Activated CD4-positive, CD25-positive, alpha-beta regulatory T cell (primary cell): ENCODE measurements at places on chromosomes 4 and X.

GRCh38 chrX:39910651-39911050, 187.1 kb downstream of the BCOR start:
- no peak for DNase-seq

DNA sequence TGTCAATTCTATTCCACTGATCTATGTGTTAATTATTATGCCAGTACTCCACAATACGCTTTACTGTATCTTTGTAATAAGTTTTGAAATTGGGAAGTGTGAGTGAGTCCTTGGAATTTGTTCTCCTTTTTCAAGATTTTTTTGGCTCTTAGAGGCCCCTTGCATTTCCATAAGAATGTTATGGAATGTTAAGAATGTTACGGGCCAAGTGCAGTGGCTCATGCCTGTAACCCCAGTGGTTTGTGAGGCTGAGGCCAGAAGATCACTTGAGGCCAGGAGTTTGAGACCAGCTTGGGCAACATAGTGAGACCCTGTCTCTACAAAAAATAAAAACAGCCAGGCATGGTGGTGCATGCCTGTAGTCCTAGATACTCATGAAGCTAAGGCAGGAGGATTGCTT, 167.6 kb upstream of the CXorf66 start:
- no peak for DNase-seq

DNA sequence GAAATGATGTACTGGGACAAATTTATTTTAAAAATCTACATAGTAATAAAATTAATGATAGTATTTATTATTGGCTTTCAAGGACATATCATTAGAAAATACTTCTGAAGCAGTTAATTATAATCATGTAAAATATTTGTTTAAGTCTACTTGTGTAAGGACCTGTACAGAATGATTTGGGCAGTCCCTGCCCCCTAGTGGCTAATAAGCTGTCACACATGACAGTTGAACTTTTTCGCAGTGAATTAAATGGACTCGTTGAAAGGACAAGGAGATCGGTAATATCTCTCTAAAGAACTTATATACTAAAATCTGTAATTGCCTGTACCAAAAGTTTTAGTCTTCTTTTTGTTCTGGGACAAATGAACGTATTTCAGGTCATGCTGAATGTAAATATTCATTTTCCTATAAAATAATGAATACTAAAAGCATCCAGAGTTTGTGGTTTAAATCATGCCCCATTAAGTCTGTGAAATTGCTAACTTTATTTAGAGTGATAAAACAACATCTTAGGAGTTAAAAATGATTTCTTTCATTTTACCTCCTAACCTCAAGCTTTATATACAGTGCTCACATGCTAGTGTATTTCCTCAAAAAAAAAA, 13.6 kb downstream of the EXOC1 start:
- DNase-seq = no peak

DNA sequence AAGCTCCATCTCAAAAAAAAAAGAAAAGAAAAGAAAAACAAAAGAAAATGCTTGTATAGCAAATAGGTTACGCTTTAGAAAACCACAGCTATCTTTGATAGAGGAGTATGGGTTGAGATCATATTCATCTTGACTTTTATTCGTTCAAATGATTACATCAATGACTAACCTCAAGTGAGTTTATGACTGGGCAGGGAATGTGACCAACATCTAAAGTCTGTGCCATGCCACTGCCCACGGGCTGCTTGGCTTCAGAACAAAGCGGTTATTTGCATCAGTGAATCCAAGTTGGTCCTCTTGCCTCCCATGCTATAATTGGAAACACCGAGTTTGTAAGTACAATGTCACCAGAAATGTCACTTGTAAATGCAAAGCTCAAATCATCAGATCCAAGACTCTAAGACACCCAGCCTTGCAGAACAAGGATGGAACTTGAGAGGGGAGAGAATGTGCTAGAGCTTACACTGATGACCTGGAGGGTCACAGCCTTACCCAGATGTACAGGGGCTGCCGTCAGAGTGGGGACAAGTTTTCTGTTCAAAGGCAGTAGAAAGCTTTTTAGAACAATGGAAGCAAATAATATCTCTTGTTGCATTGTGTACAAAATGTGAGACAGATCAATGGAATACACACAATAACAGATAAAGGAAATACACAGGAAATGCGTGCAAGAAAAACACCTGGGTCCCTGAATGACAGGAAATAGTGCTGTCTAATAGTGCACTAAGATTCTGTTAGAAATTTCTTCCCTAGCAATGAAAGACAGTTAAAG, 8.4 kb upstream of the OPN1LW start:
- DNase-seq = no peak

DNA sequence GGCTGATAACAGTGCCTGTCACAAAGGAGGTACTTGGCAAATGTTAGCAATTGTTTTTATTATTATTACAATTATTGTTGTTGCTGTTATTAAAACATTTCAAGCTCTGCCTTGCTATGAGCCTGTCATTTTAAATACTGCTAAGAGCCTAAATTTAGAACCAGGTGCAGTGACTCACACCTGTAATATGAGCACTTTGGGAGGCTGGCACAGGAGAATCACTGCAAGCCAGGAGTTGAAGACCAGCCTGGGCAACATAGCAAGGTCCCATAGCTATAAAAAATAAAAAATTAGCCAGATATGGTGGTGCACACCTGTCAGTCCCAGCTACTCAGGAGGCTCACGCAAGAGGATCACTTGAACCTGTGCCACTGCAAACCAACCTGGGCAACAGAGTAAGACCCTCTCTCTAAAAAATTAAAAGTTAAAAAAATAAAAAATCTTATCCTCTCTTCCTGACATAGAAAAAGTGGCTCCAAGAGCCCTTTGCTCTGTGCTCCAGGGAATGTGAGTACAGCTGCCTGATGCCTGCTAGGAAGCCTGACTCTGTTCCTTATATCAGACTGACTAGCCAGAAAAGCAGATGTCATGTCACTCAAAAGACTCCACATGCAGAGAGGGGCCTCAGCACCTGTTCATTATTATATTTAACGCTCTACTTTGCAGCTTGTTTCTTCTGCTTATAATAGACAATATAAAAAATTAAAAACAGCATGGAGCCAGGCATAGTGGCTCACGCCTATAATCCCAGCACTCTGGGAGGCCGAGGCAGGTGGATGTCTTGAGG, 234.0 kb downstream of the OPHN1 start:
- no peak for DNase-seq

GRCh38 chrX:54808109-54808604, 612 bp downstream of the MAGED2 start:
- DNase-seq = peak; percentile 22

- DNase-seq = no peak
Observed at GRCh38 chr4:81796790-81797528, 325.3 kb upstream of the RASGEF1B start.

- no peak for DNase-seq
Observed at GRCh38 chrX:30414144-30414543, 105.0 kb upstream of the NR0B1 start.

DNA sequence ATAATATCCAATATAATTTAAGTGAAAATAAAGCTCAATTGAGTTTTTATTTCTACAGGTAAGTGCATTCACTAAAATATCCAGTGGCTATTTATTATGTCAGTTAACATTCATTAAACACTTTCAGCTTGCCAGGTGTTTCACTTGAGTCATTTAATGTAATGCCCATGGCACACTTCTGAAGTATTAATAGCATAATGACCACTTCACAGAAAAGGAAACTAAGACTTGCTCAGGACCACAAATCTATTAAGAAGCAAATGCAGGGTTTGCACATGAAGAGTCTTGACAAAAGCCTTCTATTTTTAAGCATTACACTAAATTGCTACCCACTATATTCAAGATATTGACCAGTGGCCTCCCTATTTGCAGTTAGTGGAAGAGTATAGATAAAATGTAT, 612.7 kb downstream of the KCTD8 start:
- DNase-seq = no peak

- no peak for DNase-seq
Observed at GRCh38 chrX:110341189-110342035, 17.2 kb upstream of the RTL9 start.

GRCh38 chrX:56812515-56813105, 83.6 kb downstream of the NBDY start:
- DNase-seq = no peak

DNA sequence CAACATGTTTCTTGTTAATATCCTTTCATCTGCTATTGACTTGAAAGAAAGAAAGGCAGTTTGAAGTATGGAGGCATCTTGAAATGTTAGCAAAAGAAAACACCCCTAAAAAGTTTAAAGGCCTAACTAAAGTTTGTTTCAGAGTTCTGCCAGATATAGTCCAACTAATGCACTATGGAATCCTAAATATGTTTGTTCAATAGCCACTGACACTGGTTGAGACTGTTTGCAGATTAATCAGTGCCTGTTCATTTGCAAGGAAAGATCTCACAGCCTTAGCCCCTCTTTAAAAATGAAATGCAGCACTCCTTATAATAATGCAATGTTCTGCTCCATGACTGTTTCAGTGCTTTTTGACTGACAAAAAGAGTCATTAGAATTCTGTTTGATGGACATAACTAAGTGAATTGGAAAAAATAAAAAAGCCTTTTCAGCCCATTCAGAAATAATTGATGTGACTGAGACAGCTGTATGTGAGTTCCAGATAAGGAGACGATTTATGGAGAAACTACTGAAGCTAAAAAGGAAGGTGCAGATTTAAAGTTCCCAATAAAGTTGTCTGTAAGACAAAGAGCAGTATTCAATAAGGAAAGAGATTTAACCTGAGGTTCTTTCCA, 192.0 kb downstream of the PCDH7 start:
- DNase-seq = no peak

- DNase-seq = no peak
Observed at GRCh38 chr4:53852343-53852742, 212.1 kb downstream of the CHIC2 start.

- DNase-seq = no peak
Observed at GRCh38 chrX:40805404-40805803, 70.1 kb upstream of the MED14 start.

DNA sequence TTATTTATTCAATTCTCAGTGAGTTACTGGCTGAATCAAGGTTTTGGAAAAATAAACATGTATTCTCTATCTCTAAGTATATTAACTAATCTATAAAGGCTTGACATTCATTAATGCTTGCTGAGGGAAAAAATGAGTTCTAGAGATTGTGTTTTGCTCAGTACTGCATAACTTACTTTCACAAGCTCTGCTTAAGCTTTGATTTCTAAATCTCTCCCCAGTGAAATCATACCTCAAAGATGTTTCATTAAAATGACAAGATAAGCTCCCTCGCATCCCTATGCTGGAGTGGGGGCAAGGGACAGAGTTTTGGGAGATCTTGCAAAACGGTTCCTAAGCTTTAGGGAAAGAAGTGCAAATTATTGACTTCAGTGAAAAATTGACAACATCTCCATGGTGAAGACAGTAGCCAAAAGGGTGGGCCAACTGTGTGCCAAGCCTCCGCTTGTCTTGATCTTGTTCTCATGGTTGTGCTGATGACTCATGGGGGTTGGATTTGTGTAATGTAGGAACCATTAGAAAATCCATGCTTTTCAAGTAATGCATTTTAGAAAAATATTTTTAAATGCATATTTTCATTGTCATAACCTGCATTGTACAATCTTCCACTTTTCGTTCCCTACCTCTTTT, 521.4 kb downstream of the RPA4 start:
- no peak for DNase-seq

DNA sequence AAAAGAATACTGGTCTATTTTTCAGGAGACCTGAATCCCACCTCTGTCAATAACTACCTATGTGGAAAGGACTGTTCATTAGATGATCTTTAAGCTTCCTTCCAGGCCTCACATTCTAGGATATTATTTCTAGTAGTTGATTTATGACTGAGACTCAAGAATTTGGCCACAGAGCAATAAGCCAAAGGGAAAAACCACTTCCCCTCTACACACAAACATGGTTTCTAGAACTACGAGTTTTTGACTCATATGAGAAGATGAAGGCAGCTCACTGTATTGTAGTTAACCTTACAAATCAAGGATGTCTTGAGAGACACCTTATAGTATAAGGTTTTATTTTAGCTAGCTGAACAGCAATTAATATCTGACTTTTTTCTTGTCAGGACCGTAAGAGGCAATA, 36.9 kb upstream of the GDPD2 start:
- DNase-seq = no peak

- no peak for DNase-seq
Observed at GRCh38 chr4:61254406-61254805, 54.3 kb downstream of the ADGRL3 start.

DNA sequence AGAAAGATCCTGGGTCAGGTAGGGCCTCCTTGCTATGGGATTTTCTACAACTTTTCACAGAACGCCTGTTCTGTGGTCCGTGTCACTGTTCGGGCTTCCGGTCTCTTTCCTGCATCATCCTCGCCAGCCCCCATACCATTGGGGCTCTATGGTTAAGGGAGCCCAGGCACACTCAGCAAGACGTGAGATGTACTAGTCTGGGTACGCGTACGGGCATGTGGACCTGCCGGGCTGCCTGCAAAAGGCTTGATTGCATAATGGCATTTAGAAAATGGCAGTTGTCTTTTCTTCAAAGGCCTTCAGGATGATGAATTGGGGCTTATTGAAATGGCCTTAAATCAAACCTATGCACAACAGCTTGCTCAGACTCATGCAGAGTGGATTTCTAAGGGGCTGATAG, 86.7 kb downstream of the CNGA2 start:
- no peak for DNase-seq

- DNase-seq = no peak
Observed at GRCh38 chrX:54181202-54181953, 1.7 kb downstream of the FAM120C start.

DNA sequence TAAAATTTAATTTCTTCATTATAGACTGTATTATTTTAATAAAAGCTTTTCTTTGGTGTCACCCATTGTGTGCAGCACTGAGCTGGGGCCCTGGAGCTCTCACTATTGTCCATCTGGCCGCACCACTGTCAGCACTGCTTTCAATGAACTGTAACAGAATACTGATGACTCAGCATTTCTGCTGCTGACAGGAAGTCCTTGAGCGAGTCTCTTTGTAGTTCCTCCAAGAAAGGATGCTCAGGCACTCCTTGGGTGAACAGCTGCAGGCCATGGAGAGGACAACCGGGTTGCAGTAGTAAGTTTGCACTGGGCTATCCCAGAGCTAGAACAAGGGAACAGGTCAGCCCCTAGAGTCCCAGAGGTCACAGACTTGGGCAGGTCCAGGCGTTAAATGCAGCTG, 81.6 kb downstream of the SORBS2 start:
- DNase-seq = no peak

- DNase-seq = peak; percentile 16
Observed at GRCh38 chr4:11471618-11472017, 42.9 kb upstream of the HS3ST1 start.

DNA sequence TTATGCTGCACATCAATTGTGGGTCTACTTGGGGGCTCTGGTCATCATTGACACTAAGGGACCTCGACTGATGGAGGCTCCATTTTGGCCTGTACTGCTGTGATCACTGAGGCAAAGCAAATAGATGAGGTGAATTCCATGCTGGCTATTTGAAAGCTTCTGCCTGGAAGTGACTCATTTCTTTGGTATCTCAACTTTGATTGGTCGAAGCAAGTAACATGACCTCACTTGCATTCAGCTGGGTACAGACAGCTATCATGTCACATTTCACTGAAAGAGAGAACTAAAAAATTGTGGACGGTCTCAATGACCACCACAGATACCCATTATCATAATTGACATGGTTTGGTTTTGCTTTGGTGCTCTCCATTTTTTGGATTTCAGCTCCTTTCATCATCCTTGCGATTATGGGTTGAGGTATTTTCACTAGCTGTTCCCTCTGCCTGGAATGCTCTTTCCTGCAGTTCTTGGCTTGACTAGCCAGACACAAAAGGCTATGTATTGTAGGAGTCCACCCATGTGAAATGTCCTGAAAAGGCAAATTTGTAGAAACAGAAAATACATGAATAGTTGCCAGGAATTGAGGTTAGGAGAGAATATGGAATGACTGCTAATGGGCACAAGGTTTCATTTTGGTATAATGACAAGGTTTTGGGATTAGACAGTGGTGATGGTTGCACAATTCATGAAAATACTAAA, 369.2 kb upstream of the LCORL start:
- DNase-seq = no peak
